ENCODE measurements at places on chromosomes 13 and 19.

DNA sequence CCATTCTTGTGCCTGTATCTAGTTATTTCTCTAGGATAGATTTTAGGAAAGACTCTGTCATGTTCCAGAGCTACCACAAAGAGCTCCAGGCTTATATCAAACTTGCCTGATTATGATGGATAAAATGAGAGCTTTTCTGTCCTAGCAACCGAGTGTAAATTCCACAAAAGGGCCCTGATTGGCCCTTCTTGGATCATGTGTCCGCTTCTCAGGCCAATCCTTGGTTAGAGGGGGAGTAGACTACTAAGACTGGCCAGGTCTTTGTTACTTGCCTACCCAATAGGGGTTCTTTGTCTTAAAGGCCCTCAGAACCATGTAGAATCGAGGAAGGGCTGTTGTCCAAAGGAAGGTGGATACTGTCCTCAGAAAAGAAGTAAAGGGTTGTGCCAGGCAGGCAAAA, 2.4 kb downstream of the DHX34 start:
- DNase-seq, result no peak

DNA sequence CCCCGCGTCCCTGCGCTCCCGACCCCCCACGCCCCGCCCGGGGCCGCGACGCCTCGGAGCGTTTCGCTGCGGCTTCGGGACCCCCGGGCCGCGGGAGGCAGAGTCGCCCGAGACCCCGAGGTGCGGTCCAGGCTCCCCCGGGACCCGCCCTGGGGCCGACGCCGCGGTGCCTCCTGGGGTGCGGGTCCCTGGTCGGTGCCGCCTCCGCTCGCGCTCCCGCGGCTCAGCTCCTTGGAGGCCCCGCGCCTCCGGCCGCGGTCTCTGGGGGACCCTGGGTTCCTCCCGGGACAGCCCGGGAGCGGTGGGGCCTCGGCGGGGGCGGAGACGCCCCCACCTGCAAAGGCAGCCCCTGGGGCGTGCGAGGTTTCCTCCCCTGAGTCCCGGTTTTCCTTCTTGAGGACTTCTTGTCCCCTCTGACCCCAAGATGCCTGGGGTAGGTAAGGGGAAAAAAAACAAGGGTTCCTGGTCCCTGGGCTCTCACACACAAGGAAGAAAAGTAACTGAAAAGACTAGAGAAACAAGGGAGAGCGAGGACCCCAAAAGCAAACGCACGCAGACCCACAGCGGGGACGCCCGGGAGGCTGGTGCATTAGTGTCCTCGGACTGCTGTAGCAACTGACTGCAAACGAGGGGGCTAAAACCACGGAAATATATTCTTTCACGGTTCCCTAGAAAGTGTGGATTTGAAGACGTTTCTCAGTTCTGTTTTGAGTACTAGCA, 740 bp downstream of the ZNF555 start:
- DNase-seq, result no peak

GRCh38 chr19:55212447-55212846, 3.1 kb upstream of the PTPRH start:
- DNase-seq, result no peak

- no peak for DNase-seq
These were observed 2758.2 kb downstream of the PCDH9 start for GRCh38 chr13:64471916-64472315.

- DNase-seq, result no peak
These were observed 216.8 kb downstream of the DIAPH3 start for GRCh38 chr13:59946944-59947343.

DNA sequence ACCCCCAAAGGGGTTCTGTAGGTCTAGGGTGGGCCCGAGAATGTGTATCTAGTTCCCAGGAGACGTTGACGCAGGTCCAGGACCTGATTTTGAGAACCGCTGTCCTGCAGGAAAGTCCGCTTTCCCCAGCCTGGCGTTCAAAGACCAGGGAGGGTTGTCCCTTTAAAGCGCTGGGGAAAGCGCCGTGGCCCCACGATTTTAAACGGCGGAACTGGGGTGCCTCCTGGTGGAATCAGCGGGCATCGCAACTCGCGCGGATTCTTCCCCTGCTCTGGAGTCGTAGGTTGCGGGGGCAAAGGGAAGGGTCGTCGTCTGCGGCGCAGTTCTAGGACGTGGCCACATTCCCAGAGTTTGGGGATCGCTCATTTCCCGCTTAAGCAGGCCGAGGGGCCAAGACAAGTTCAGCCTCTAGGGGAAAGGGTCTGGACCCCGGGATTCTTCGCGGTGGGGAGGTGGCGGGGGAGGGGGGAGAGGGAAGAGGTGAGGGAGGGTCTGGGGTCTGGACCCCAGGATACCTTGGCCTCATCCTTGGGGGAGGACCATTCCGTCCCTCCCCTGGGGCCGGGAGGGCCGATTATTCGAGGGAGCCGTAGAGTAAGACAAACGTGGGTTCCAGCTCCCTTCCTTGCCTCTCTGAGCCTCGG, 7.7 kb downstream of the PNMA8B start:
- DNase-seq, result peak; percentile 64

DNA sequence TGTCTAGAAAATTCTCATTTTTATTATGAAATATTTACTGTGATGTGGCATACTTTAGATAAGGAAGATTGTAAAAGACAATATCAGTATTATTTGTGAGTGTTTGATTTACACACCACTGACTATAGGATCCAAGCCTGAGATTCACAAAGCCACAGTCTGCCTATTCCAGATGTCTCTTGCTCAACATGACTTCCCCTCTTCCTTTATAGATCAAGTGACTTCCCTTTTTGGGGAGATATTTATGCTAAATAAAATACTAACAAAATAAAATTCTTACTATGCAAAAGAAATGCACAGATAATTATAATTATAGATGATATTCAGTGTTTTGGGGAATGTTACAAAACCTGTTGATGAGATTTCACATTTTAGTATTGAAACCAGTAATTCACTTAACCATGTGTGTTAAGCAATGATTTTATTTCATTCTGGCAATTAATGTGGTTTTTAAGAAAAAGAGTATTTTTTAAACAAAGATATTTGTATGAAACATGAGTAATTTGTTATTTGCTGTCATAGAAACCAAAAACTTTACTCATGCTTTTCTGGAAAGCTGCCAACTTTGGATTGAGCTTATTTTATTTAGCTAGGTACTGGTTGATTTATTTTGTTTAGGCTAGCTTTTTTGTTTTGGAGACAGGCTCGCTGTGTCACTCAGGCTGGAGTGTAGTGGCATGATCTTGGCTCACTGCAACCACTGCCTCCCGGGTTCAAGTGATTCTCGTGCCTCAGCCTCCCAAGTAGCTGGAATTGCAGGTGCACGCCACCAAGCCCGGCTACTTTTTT, 13.7 kb upstream of the GPR183 start:
- no peak for DNase-seq

DNA sequence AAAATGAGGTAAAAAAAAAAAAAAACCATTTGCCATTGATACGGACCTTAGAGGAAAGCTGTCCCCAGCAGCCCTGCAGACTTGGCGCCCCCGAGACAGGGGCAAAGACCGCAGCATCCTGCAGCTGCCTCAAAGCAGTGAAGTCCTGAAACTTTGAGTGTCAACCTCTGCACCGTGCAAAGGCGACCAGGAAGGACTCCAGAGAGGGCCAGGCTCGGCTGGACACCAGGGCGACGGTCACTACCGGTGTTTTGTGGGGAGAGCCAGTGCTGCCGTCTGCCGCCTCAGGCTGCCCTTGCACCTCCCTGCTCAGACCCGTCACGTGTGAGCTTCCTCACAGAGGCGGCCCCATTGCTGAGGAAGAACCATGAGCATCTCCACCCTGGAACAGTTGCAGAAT, 146.7 kb upstream of the SPACA7 start:
- no peak for DNase-seq

- DNase-seq, result no peak
These were observed 679.3 kb upstream of the GPC6 start for GRCh38 chr13:92547266-92547665.

DNA sequence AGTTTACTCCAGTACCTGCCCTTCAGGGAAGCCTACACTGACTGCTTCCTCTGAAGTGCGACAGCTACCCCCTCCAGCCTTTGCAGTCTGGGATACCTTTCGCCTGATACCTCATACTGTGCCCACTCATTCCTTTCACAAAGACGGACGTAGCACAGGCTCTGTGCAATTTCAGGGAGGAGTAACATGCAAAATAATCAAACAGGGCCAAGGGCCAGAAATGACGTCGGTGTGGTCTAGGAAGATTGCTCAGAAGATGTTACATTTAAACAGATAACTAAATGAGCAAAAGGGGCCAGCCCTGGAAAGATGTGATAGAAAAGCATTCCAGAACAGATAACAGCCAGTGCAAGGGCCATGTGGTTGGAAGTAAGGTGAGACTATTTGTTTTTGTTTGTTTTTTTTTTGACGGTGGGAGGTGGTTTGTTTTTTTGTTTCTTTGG, 6.6 kb upstream of the DDX39A start:
- no peak for DNase-seq

GRCh38 chr19:9917321-9917720, 19.0 kb downstream of the OLFM2 start:
- DNase-seq, result no peak

- no peak for DNase-seq
These were observed 82.6 kb upstream of the OXGR1 start for GRCh38 chr13:97076898-97077297.

DNA sequence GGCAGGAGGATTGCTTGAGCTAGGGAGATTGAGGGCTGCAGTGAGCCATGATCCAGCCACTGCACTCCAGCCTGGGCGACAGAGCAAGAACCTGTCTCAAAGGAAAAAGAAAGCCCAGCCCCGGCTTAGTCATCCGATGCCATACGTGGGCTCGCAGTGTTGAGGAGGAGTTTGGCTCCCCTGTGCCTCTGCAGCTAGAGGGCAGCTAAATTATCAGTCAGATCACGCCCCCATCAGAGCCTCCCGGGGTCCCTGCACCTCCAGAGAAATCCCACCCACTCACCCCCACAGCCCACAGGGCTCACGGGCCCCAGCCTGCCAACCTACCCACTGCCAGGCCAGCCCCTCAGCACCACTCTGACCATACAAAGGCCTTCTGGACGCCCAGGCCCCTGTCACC, 27.6 kb downstream of the MAU2 start:
- DNase-seq, result no peak

GRCh38 chr19:47754206-47755064, 9.1 kb downstream of the NOP53 start:
- no peak for DNase-seq

DNA sequence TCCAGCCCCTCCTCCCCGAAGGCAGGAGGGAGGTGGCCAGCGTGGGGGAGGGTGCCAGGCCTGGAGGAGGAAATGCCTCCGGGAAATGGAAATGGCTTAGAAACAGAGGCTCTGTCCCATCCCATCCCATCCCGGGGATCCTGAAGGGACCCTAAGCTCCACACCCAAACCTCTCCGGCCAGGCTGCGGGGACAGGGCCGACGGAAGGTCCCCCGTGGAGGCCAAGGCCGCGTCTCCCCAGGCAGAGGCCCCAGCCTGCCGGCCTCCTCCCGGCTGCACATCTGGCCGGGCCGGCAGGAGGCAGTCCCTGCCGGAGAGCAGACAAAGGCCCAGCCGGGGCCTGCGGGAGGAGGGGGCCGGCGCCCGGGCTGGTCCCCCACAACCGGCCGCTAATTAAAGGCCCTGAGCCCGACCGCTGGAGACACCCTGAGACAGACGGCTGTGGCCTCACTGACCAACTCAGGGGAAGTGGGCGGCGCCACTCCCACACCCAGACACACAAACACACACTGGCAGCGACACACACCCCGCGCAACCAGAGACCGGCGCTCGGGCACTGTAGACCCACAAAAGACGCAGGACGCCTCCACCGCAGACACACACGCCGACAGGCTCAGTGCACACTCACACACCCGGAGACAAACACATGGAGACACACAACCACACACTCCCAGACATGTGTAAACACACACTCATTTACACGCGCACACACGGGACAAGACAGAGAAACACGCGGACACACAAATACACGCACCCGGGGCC, 1.1 kb downstream of the ADAMTS10 start:
- no peak for DNase-seq

- no peak for DNase-seq
These were observed 498 bp downstream of the PROZ start for GRCh38 chr13:113158946-113159345.

Data from activated T-helper 1 cell treated with anti-CD3 and anti-CD28 coated beads, Interleukin-2, amount 50 U/mL, for 16 hours (primary cell).